ENCODE measurements at places on chromosomes 2 and 18. TPM values are rescaled to one million over a fixed set of nuclear protein-coding genes. Genes with fewer than 3 reads are reported as not detected.

The CROCC2 gene
- not detected for total RNA-seq

The RGPD3 gene
- total RNA-seq: 0.25 TPM

The ZNF516 gene
- 89.5 TPM for total RNA-seq

- H3K27me3 ChIP-seq: peaks cover 13% of the 10 kb centered on the region
- H3K4me1 ChIP-seq: no peaks in the 10 kb centered on the region
- no peak overlapping the region for H3K27ac ChIP-seq
- H3K36me3 ChIP-seq: no peaks in the 10 kb centered on the region
- H3K4me3 ChIP-seq: no peak overlapping the region
Observed at GRCh38 chr2:142650601-142651000, 226.9 kb upstream of the KYNU start.

GRCh38 chr2:128276878-128277675 is 41.6 kb downstream of the HS6ST1 start:
- no peak overlapping the region for H3K27ac ChIP-seq
- peak; percentile 31 for DNase-seq
- H3K4me1 ChIP-seq: no peaks in the 10 kb centered on the region
- no peaks in the 10 kb centered on the region for H3K27me3 ChIP-seq

Measured in endodermal cell (in vitro differentiated cells).